ENCODE measurements at places on chromosomes 6 and 20.

DNA sequence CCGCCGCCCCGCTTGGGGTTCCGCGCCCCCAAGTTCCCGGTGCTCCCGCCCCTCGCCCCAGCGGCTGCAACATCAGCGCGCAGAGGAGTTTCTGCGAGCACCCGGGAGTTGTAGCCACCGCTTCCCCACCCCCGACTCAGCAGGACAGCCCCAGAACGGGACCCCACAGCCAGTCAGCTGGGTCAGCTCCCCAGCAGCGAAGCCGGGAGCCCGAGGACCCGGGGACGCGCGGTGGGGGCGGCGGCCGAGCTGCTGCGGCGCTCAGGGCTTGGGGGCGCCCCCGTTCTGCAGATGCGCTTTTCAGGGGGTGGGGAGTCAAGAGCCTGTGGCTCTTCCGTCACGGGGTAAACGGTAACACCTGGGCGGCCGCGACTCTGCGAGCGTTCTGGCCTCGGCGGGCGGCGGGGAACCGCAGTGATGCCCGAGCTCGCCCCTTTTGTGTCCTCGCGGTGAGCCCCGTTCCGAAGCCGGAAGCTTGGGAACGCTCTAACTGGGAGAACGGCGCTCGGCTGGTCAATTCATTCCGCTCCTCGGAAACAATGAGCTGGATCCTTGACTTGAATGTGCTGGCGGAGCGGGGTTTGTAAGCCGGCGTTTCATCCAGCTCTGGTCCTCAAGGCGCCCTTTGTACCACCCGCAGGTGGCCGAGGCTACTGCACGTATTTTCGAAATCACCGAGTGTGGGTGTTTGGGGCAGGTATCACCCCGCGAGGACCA lies 774 bp downstream of the PLEKHG1 start:
- ATAC-seq: peak; percentile 85

DNA sequence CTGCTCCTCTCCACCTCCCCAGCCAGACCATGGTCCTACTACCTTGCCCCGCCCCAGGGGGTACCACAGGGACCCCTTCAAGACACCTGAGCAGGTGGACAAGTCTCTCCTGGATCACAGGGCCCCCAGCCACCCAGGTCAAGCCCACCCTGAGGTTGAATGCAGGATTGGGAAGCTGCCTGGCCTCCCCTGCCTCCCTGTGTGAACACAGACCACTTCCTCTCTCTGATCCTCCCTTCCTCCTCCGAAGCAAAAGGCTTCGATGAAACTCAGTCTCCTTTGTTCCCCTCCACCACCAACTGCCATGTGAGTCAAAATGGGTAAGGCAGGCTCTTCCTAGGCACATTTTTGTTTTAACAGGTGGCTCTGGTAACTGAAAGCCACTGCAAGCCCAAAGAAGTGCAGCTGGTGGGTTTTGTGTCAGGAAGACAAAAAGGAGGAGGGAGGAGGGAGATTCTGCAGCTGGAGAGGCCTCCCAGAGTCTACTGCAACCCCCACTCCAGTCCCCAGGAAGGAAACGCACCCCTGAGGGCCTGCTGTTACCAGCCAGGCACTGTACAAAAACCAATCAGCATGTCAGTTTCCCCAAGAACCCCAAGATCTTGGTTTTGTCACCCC lies 5.4 kb downstream of the ADA start:
- ATAC-seq: no peak

DNA sequence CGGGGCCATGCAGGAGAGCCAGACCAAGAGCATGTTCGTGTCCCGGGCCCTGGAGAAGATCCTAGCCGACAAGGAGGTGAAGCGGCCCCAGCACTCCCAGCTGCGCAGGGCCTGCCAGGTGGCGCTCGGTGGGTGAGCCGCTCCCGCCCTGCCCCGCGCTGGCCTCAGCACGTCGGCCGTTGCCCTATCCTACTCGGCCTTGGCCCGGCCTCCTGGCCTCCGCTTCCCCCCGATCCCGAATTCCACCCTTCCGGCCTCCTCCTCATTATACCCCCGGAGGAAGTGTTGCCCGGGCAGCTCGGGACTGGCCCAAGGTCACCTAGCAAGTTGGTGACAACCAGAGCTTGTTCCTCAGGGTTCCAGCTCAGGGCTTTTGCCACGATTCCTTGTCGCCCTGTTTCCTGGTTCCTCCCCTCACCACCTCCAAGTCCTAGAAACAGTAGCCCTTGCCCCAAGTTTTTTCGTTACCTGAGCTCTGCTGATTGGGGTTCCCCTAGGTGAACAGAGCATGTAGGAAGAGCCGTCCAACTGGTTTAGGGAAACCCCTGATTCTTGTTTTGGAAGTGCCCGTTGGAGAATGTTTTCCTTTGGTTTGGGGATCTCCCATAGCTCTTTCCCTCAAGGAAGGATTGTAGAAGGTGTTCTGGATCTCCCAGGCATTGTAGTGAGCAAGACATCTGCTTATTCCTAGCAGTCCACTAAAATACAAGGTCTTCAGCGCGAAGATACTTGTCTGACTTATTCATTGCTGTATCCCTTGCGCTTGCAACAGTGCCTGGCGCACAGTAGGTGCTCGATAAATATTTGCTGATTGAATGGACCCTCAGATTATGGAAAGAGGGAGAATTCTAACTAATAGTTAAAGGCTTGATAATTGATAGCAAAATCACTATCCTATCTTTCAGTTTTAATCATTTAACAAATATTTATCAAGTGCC lies 641 bp downstream of the ARFGEF2 start:
- ATAC-seq: peak; percentile 57

DNA sequence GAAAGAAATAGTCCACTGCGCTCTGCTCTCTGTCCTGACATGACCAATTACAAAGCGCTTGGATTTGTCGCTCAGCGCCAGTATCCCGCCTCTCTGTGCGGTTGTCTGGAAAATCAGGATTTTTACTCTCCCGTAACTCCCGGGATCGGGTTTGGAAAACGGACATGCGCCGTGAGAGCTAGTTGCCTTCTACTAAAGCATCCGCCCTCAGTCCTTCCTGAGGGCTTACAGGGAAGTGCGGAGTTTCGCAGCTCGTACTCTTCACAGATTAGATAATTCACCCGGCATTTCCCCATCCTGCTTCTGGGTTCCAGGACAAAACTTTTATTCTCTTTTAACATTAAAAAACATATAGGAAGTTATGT lies 427 bp upstream of the MKKS start:
- ATAC-seq: peak; percentile 82

DNA sequence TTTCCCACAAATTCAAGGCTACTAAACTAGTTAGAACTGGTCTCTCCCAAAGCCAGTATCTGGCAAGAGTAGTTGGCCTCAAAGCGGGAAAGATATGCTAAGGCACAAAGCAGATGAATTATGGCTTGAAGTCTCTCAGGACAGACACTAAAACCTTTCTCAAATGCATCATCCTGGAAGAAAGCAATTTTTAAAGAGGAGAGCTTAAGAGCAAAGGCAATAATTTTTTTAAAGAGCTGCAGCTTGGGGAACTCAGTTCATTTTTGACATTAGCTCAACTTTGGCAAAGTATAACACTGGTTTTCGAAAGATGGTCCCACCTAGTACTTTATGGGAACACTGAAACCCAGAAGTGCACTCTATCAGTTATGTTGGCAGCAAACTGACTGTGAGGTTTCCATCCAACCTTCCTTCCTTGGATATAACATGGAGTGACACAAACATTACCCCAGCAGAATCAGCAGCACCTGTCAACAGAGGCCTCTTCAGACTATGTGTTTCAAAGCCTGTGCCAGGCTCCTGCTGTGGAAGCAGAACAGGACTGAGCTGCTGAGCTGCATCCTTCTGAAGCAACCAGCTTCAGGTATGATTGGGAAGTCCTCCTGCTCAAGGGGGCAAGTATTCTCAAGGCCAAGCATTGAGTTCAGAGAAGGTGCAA lies 852.3 kb upstream of the HS3ST5 start:
- ATAC-seq: no peak

DNA sequence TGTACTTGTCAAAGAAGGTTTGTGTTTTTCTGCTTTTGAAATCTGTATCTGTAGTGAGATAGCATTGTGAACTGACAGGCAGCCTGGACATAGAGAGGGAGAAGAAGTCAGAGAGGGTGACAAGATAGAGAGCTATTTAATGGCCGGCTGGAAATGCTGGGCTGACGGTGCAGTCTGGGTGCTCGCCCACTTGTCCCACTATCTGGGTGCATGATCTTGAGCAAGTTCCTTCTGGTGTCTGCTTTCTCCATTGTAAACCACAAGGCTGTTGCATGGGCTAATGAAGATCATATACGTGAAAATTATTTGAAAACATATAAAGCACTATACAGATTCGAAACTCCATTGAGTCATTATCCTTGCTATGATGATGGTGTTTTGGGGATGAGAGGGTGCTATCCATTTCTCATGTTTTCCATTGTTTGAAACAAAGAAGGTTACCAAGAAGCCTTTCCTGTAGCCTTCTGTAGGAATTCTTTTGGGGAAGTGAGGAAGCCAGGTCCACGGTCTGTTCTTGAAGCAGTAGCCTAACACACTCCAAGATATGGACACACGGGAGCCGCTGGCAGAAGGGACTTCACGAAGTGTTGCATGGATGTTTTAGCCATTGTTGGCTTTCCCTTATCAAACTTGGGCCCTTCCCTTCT lies 18.4 kb downstream of the CD83 start:
- no peak for ATAC-seq

- no peak for ATAC-seq
These were observed 175.4 kb downstream of the SIM1 start for GRCh38 chr6:100289285-100289684.

- ATAC-seq: no peak
These were observed 66.5 kb downstream of the ELOVL5 start for GRCh38 chr6:53282234-53282633.

DNA sequence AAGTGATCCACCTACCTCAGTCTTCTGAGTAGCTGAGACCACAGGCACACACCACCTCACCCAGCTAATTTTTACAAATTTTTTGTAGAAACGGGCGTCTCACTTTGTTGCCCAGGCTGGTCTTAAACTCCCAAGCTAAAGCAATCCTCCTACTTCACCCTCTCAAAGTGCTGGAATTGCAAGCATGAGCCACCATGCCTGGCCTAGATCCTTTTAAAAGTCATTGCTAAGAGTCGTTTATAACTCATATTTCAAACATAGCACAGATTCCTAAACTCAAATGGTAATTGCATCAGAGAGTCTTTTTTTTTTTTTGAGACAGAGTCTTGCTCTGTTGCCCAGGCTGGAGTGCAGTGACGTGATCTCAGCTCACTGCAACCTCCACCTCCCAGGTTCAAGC lies 7.7 kb upstream of the SAMHD1 start:
- no peak for ATAC-seq

DNA sequence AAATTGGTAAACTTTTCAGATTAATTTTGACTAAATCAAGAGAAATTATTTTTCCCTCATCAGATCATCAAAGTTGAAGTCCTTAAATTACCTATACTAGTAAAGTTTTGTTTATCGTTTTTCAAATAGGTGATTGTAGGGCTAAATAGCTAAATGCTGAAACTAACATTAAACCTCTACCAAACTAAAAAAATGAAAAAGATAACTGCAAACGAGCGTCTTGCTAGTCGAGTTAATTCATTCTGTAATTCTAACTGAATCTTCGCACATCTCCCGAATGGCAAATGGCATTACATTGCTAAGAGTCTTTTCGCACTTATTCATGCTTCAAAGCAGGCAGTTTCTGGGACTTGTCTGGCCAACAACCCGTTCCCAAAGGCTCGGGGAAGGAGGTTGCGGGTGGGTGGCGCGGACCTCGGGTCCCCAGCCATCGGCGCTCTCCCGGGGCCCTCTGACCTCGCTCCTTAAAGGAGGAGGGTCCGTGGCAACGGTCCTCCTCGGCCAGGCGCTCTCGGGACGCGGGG lies 43.8 kb downstream of the POPDC3 start:
- peak; percentile 45 for ATAC-seq

GRCh38 chr6:111031151-111031550 lies 49.3 kb downstream of the RPF2 start:
- ATAC-seq: no peak

DNA sequence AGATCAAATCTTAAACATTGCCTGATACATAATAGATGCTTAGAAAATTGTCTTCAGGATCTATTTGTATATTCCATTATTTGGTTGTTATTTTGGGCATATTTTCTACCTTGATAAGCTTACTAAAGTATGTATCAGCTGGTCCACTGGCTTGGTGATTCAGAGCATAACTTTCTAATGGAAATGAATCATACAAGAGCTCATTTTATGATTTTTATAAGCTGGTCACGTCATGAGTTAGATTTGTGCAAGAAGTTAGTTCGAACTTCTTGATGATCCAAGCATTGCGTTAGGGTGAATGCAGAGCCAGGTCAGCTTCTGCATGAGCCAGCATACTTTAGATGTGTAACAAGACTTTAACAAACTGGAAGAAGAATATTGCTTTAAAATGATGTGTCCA lies 144.5 kb upstream of the FLRT3 start:
- ATAC-seq: no peak

DNA sequence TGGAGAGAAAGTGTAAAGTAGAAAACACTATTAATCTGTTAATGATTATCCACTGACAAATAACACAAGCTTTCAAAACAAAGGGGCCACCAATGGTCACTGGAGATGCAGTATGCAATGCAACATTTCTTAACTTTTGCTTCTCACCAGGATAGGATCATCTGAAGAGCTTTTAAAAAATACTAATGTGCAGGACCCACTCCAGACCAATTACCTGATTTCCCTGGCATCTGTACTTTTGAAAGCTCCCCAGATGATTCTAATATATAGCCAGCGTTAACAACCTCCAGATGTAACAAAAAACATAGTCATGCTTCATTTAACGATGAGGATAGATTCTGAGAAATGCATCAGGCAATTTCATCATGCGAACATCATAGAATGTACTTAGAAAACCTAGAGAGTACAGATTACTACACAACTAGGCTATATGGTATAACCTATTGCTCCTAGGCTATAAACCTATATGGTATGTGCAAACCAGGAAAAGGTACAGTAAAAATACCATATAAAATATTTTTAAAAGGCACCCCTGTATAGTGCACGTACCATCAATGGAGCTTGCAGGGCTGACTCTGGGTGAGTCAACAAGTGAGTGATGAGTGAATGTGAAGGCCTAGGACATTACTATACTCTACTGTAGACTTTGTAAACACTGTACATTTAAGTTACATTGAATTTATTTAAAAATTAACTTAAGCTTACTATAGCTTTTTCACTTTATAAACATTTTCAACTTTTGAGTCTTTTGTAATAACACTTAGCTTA lies 69.2 kb downstream of the ATG5 start:
- ATAC-seq: peak; percentile 66

DNA sequence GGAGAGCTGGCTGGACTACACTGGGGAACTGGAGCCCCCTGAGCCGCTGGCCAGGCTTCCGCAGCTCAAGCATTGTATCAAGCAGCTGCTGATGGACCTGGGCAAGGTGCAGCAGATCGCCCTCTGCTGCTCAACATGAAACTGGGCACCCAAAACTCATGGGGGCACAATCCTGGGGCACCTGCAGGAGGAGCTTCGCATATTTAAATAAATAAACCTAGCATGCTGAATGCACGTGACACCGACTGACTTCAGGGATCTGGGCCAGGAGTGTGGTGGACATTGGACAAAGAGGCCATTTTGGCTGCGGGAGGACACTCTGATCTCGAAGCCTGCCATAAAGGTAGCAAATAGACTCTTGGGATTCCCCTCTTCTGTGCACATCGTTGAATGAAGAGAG lies 6.8 kb downstream of the SCAND1 start:
- ATAC-seq: peak; percentile 76

Measured in SK-N-SH treated with all-trans-retinoic acid at 6 μM for 48 hours (cell line).